GM23338 (cell line): ENCODE measurements at places on chromosomes 6 and 20. TPM values are rescaled to one million over a fixed set of nuclear protein-coding genes. Genes with fewer than 3 reads are reported as not detected.
A peak's percentile ranks its signal among the peaks of the same experiment; 100 is the strongest.

ADGB gene
- 0.14 TPM in 1 of 2 replicates, not detected in the other for polyA plus RNA-seq

TMEM14B gene
- 210 TPM in 2 replicates for polyA plus RNA-seq

CDSN gene
- polyA plus RNA-seq: not detected in 2 replicates

GLP1R gene
- polyA plus RNA-seq: 0.38 and 0.42 TPM in 2 replicates

GRCh38 chr20:62219101-62219991 is 732 bp downstream of the HRH3 start:
- H3K27me3 ChIP-seq: peaks cover 41% of the 10 kb centered on the region
- peaks cover 12% of the 10 kb centered on the region for H3K4me1 ChIP-seq
- H3K4me3 ChIP-seq: peak overlapping the region; percentile 75
- no peak overlapping the region for H3K27ac ChIP-seq
- DNase-seq: peak; percentile 81
- no peaks in the 10 kb centered on the region for H3K36me3 ChIP-seq

DNA sequence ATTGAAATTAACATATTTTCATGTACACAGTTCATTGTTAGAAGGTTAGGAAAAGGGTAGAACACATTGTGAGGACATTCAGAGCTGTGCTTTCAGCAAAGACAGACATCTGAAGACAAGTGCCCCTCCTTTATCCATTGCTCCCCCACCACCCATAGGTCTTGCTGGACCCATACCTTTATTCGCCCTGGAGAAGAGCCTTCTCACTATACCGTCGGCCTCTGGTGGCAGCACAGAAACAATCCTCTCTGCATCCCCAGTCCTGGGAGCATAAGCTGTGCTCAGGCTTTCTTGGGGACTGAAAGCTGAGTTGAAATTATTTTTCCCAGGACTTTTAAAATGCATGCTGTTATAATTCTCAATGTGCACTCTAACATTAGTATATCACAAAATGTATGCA is 372.3 kb downstream of the EPHA7 start:
- H3K4me1 ChIP-seq: peaks cover 33% of the 10 kb centered on the region
- no peaks in the 10 kb centered on the region for H3K36me3 ChIP-seq
- no peak overlapping the region for H3K27ac ChIP-seq
- DNase-seq: peak; percentile 66
- H3K27me3 ChIP-seq: no peaks in the 10 kb centered on the region
- H3K4me3 ChIP-seq: no peak overlapping the region

DNA sequence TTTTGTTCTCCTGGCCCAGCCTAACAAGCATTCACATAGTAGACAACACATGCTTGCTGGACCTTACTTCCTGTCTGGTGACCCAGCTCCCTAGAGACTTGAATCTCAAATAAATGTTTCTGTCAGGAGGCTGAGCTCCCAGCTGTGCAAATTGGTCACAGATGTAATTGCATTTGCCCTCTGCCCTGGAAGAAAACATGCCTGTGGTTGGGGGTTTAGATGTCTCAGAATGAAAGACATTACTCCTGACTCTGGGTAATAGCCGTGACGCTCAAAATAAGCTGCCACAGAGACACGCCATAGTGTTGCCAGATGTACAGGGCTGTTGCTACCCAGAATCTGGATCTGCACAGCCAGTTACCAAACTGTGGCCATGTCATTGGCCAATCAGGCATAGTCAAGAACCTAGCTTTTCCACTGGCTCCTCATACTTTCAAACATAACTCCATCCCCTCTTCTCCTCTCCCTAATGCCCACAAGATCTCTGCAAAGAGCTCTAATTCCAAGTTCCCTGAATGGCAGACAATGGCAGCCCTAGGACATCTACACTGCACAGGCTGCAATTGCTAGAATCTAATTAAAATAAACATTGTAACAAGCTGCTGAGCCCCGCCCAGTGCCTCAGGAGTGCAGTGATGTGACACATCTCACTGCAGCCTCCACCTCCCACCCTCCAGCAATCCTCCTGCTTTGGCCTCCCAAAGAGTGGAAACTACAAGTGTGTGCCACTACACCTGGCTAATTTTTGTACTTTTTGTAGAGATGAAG is 32.8 kb upstream of the GMPR start:
- H3K4me3 ChIP-seq: no peak overlapping the region
- DNase-seq: no peak
- no peak overlapping the region for H3K27ac ChIP-seq
- no peaks in the 10 kb centered on the region for H3K27me3 ChIP-seq

DNA sequence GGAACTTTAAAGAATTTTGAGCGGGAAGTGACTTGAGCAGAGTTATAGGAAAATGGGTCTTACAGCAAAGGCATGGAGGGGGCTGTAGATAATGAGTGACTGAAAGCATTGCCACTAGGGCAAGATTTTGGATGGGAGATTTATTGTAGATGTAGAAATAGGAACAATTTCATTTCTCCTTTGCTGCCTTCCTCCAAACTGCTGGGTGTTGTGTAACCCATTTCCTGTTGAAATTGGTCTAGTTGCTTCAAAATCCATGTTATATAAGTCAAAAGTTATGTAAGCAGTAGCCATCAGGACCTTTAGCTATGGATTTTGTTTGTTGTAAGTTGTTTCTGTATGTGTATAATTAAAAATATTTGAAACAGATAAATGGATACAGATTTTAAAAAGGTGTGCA is 11.1 kb downstream of the YWHAB start:
- no peak overlapping the region for H3K4me3 ChIP-seq
- no peak overlapping the region for H3K27ac ChIP-seq
- no peak for DNase-seq
- 0 out of 2 replicates have a peak, but pooled peaks cover 3% of the 10 kb centered on the region for H3K4me1 ChIP-seq
- peaks cover 9% of the 10 kb centered on the region; the same call in 1 of the 2 replicates for H3K36me3 ChIP-seq
- H3K27me3 ChIP-seq: no peaks in the 10 kb centered on the region

- no peak for DNase-seq
- peaks cover 48% of the 10 kb centered on the region for H3K4me1 ChIP-seq
- no peak overlapping the region for H3K4me3 ChIP-seq
- no peak overlapping the region for H3K27ac ChIP-seq
- H3K36me3 ChIP-seq: no peaks in the 10 kb centered on the region
These were observed 10.1 kb downstream of the CSNK2A1 start for GRCh38 chr20:533526-533925.

DNA sequence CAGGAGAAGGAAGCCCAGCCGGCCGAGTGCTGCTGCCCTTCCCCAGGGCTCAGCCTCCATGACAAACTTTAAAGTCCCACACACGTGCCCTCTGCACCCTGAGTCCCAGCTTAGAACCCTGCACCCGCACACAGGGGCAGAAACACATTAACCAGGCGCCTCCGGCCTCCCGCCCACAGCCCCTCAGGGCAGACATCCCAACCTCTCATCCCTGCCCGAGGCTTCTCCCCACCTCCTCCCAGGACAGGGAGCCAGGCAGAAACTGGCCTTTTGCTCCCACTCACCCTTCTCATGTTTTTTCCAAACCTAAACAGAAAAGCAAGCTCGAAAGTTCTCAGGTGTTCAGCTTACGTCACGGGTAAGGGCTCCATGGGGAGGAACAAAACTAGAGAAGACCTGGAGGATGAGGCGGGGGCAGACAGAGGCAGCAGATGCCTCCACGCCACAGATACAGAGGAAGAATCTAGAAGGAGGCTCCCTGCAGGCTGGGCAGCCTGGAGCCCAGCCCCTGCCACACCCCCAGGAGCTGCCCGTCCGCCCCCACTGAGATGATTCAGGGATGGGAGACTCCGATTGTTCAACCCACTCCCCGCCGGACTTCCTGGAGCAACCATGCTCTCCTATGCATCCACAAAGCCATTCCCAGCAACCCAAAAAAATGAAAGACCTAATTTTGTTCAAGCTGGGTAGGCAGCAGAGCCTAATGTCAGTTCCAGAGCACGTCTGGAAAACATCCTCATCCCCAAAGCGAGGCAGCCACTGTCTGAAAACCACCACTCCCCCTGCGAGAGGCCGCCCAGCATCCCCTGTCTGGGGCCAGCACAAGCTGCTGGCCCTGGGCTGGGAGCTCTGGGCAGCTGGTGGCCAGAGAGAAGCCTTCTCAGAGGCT is 8.8 kb downstream of the KCNQ2 start:
- H3K27me3 ChIP-seq: no peaks in the 10 kb centered on the region
- no peak overlapping the region for H3K4me3 ChIP-seq
- peaks cover 4% of the 10 kb centered on the region; the same call in 1 of the 2 replicates for H3K4me1 ChIP-seq
- DNase-seq: no peak

DNA sequence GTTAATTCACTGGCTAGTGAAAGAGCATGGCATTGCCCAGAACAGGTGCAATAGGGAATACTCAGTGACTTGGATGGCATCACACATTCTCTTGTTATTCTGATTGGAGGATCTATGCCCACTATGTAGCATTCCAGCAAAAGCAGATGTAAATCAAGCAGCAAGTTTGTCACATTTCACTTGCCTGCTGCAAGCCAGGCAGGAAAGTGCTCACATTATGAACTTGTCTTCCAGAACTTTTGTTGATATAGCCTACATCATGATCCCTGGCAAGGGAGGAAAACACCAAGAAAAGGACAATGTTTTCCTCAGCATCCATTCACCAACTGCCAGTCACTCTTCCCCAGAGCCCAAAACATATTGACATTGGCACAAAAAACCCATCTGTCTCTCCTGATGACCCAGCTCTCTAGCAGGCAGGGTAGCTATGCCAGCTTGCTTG is 77.8 kb downstream of the ARHGAP18 start:
- H3K4me1 ChIP-seq: no peaks in the 10 kb centered on the region
- H3K27ac ChIP-seq: no peak overlapping the region
- DNase-seq: no peak
- no peaks in the 10 kb centered on the region for H3K27me3 ChIP-seq
- H3K36me3 ChIP-seq: no peaks in the 10 kb centered on the region

DNA sequence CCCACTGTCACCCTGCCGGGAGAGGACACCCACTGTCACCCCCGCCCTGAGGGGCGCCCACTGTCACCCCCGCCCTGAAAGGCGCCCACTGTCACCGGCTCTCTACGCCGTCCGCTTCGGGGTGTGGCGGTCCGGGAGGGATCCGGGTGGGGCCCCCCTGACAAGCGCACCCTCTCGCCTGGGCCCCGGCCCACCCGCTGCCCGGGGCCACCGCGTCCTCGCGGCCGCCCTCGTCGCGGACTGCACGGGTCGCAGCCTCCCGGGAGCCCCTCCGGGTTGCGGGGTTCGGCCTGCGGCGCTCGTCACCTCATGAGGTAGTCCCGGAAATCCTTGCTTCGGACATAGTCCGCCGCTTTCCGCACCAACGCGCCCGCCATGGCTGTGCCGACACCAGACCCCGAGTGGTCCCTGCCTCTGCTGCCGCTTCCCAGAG is 224 bp downstream of the MPC1 start:
- H3K4me1 ChIP-seq: peaks cover 7% of the 10 kb centered on the region
- H3K27ac ChIP-seq: no peak overlapping the region
- no peak for DNase-seq
- no peaks in the 10 kb centered on the region for H3K27me3 ChIP-seq

- DNase-seq: no peak
- peaks cover 7% of the 10 kb centered on the region for H3K4me1 ChIP-seq
- H3K4me3 ChIP-seq: no peak overlapping the region
These were observed 137.7 kb downstream of the RCAN2 start for GRCh38 chr6:46353528-46353927.
